ENCODE measurements at places on chromosomes 7 and 10. TPM values are rescaled to one million over a fixed set of nuclear protein-coding genes. Genes with fewer than 3 reads are reported as not detected.

DNA sequence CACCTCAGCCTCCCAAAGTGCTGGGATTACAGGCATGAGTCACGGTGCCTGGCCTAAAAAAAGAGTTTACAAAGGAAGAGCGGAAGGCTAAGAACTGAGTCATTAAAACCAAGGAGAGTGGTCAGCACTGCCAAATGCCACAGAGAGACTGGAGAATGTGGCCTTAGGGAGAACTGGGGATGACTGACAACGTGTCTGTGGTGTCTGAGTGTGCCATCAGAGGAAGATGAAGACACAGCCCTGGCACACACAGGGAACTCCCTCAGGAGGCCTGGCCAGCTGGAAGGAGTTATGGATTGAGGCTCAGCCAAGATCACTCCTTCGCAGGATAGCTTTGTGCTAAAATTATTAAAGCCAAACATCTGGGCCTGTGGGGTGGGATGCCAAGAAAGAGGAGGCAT lies 3.9 kb upstream of the INA start:
- ATAC-seq: peak; percentile 63

DNA sequence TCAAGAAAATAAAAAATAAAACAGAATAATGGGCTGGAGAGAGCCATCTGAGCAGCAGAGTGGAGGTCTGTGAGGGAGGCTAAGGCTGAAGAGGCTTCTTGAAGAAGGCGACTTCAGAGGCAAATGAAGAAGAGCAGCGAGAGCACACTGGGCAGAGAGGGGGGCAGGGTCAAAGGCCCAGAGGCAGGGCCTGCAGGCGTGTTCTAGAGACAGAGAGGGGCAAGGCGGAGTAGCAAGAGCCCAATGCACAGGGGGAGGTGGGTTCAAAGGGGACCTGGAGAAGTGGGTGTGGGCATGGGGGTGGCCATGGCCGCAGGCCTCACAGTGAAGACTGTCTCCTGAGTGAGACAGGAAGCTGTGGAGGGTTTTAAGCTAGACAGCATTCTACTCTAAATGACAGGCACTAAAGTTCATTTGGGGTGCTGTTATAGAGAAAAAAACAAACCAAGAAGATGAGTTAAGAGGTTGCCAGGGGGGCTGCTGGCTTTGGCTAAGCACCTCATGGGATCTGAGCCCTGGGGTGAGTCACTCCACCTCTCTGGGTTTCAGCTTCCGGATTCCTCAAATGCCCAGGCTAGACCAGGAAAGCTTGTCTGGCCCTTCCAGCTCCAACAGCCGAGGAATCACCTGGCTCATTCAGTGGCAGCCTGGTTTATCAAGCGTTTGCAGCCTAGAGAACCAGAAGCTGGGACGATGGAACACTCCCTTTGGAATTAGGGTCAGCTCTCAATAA lies 81.7 kb downstream of the DLG5 start:
- ATAC-seq: peak; percentile 74

DNA sequence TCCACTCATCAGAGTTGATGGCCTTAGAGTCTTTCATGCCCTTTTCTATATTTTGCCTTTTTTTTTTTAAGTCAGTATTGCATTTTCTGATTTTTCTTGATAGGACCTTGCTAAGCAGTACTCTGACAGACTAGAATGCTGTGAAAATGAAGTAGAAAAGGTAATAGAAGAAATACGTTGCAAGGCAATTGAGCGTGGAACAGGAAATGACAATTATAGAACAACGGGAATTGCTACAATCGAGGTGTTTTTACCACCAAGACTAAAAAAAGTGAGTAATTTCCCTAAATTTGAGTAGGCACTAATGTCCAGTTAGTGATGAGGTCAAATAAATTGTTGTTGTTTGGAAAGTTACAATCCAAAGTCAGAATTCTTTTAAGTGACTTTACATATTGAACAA lies 7.4 kb downstream of the NUB1 start:
- ATAC-seq: no peak

Gene SH2B2
- 1.1 TPM for total RNA-seq

Gene PLAU
- total RNA-seq: 19.4 TPM
